ENCODE measurements at places on chromosomes 6 and 20. TPM values are rescaled to one million over a fixed set of nuclear protein-coding genes. Genes with fewer than 3 reads are reported as not detected.

GRCh38 chr6:5938934-5939333 is 67.8 kb downstream of the NRN1 start:
- no peaks in the 10 kb centered on the region for H3K36me3 ChIP-seq
- H3K27ac ChIP-seq = no peak overlapping the region

DNA sequence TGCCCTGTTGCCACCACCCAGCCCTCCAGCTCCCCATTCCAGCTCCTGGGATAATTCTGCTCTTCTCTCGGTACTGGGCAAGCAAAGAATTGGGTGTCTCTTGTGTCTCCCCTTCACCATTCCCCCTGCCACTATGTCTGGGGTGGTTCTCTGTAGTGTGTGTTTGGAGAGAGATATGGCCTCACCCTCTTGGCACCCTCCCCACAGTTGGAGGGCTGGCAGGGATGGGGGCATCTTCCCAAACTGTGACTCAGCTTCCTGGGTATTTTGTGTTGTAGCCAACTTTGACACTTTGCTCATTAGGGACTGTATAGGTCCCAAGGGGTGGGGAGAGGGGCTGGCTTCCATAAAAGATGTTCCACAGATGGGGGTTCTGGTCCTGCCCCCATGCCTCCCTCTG is 1.7 kb downstream of the TNXB start:
- H3K27ac ChIP-seq = no peak overlapping the region
- H3K4me3 ChIP-seq = no peak overlapping the region
- peaks cover 22% of the 10 kb centered on the region for H3K27me3 ChIP-seq
- H3K4me1 ChIP-seq = no peaks in the 10 kb centered on the region

DNA sequence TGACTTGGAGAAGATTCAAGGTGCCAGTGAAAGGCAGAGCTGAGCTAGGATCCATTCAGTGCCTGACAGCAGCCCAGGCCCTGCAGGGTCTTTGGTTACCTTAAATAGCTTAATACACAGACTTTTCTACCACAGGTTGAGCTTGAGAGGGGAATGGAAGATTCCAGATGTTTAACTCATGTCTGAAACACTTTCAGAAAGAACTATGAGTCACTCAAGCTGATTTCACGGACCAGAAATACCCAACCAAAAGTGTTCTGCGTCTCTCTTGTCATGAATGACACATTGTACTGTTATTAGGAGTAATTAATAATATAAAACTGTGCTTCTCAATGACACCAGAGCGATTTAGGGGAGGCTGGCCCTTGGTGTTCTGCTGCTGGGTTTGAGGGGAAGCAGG is 6.4 kb upstream of the PMEPA1 start:
- H3K27ac ChIP-seq = no peak overlapping the region
- H3K27me3 ChIP-seq = peaks cover 32% of the 10 kb centered on the region
- DNase-seq = no peak
- no peaks in the 10 kb centered on the region for H3K4me1 ChIP-seq
- H3K36me3 ChIP-seq = no peaks in the 10 kb centered on the region

- no peak for DNase-seq
- H3K27ac ChIP-seq = no peak overlapping the region
- peaks cover 1% of the 10 kb centered on the region for H3K27me3 ChIP-seq
Measured at GRCh38 chr20:31826074-31826473, 6.9 kb downstream of the MYLK2 start.

DNA sequence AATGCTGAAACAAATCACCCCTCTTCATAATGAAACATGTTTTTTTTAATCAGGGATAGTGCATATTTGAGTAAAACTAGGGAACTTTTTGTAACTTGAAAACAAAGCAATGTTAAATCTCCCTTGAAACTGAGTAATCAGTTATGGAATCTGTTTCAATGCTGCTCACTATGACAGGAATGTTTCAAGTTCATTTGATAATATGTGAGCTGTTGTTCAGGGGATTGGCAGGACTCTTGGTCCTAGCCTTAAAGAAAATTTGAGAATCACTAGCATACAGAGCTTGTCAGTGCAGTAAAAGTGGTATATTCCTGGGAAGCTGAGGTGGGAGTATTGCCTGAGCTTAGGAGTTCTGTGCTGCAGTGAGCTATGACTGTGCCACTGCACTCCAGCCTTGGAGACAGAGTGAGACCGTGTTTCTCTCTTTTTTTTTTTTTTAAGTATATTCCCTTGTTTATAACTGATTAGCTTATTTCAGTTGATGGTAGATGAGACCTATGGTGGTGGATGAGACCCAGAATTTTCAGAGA is 21.6 kb upstream of the CALHM6 start:
- no peak for DNase-seq
- peaks cover 9% of the 10 kb centered on the region for H3K4me1 ChIP-seq
- H3K27ac ChIP-seq = no peak overlapping the region
- H3K27me3 ChIP-seq = peaks cover 33% of the 10 kb centered on the region
- no peak overlapping the region for H3K4me3 ChIP-seq

DNA sequence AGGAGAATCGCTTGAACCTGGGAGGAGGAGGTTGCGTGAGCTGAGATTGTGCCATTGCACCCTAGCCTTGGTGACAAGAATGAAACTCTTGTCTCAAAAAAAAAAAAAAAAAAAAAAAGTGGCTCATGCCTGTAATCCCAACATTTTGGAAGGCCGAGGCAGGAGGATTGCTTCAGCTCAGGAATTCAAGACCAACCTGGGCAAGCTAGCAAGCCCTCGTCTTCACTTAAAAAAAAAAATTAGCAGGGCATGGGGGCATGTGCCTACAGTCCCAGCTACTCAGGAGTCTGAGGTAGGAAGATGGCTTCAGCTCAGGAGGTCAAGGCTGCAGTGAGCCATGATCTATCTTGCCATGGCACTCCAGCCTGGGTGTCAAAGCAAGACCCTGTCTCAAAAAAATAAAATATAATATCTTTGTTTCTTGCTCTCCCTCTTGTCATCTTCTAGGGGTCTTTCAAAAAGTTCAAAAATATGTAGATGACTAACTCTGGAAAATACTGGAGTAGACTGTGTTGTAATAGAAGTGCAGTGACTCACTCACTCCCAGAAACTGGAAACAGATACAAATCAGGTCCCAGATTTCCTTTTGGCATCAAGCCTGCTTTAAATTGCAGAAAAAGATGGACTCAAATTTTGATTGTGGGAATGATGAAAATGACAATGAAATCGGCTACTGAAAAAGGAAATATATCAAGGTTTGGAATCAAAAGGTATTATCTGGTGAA is 2.8 kb upstream of the GINM1 start:
- H3K36me3 ChIP-seq = no peaks in the 10 kb centered on the region
- H3K4me3 ChIP-seq = no peak overlapping the region
- H3K27ac ChIP-seq = no peak overlapping the region

- H3K36me3 ChIP-seq = no peaks in the 10 kb centered on the region
- no peak overlapping the region for H3K27ac ChIP-seq
- no peak overlapping the region for H3K4me3 ChIP-seq
- H3K27me3 ChIP-seq = peaks cover 39% of the 10 kb centered on the region
- DNase-seq = no peak
Measured at GRCh38 chr6:108442770-108443520, 117.8 kb upstream of the FOXO3 start.

Gene CST5
- not detected for total RNA-seq

- DNase-seq = no peak
- H3K4me1 ChIP-seq = no peaks in the 10 kb centered on the region
- H3K27me3 ChIP-seq = peaks cover 10% of the 10 kb centered on the region
Measured at GRCh38 chr20:54119744-54120143, 49.4 kb upstream of the BCAS1 start.

GRCh38 chr6:20696676-20697075 is 162.4 kb downstream of the CDKAL1 start:
- peaks cover 9% of the 10 kb centered on the region for H3K4me1 ChIP-seq
- no peak overlapping the region for H3K27ac ChIP-seq
- DNase-seq = no peak
- H3K36me3 ChIP-seq = peaks cover 3% of the 10 kb centered on the region
- no peak overlapping the region for H3K4me3 ChIP-seq

Gene FGD2
- 1.5 TPM for total RNA-seq

DNA sequence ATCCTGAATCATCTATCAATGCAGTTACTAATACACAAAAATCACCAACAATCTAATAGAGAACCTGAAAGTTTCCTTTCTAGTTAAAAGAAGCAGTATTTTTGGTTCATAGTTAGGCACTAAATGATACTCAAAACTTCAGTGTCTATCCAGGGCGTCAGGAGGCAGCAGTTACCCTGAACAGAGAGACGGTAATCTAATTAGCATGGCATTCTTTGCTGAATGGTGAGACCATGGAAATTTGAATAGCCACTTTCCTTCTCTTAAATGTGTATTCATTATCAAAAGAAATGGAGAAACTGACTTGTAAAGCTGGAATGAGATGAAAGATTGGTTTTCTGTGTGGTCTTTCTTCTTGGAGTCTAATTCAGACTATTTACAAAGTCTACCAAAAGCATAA is 146.6 kb upstream of the BMP5 start:
- H3K4me1 ChIP-seq = no peaks in the 10 kb centered on the region
- DNase-seq = no peak
- H3K36me3 ChIP-seq = no peaks in the 10 kb centered on the region
- H3K4me3 ChIP-seq = no peak overlapping the region
- H3K27ac ChIP-seq = no peak overlapping the region

- no peaks in the 10 kb centered on the region for H3K36me3 ChIP-seq
- H3K27me3 ChIP-seq = peaks cover 1% of the 10 kb centered on the region
- DNase-seq = no peak
- H3K27ac ChIP-seq = no peak overlapping the region
- no peaks in the 10 kb centered on the region for H3K4me1 ChIP-seq
- no peak overlapping the region for H3K4me3 ChIP-seq
Measured at GRCh38 chr6:155706341-155706740, 250.7 kb upstream of the NOX3 start.

All from activated T-helper 1 cell treated with anti-CD3 and anti-CD28 coated beads, Interleukin-12 subunit alpha, Interleukin-12 subunit beta, Interleukin-2, Interleukin-4 antibody, amounts not matched to agents 30 ng/mL and 10 ng/mL and 1 ng/mL, durations not matched to agents 14 hours and 24 hours and 36 hours (primary cell).